ENCODE measurements at places on chromosomes 5 and 9. TPM values are rescaled to one million over a fixed set of nuclear protein-coding genes. Genes with fewer than 3 reads are reported as not detected.

The SLCO6A1 gene
- not detected for total RNA-seq

The SLC36A1 gene
- 11.7 TPM for total RNA-seq

The GDA gene
- not detected for total RNA-seq

The GAS1 gene
- 159 TPM for total RNA-seq

The TNFSF15 gene
- 0.06 TPM for total RNA-seq

The PCDHA8 gene
- total RNA-seq, result not detected

The TMEM38B gene
- total RNA-seq, result 19.3 TPM

DNA sequence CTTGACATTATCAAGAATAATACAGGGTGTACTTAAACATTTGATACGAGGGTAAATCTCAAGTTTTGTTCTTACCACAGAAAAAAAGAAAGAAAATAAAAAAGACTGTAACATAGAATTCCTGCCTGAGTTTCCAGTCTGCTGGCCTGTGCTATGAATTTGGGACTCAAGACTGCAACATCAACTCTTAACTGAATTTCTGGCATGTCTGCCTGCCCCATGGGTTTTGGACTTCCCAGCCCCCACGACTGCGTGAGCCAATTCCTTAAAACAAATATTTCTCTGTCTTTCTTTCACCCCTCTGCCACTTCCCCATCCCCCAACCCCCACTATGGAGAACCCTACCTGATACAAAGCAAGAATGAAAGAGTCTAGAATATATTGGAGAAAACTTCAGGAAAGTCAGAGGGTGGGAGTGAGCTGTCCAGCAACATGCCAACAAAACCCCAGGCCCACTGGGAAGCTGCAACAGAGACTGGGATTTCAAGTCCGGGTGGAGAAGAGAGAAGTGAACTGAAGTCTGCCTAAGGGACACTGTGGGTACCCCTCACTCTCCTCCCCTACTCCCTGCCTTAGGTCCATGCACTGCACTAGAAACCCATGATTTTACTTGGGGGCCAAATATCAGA lies 43.0 kb downstream of the MARCHF3 start:
- no peak for DNase-seq

- DNase-seq, result no peak
Measured at GRCh38 chr9:123914517-123915196, 15.3 kb downstream of the DENND1A start.

DNA sequence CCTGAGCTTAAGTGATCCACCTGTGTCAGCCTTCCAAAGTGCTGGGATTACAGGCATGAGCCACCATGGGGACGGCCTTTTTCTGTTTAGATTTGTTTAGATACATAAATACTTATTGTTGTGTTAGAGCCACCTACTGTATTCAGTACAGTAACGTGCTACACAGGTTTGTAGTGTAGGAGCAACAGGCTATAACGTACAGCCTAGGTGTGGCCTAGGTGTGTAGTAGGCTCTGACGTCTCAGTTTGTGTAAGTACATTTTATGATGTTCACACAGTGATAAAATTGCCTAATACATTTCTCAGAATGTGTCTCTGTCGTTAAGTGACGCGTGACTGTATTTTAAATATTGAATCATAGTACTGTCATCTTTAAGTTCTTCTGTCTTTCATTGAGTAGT lies 84.1 kb downstream of the MELK start:
- DNase-seq, result no peak

DNA sequence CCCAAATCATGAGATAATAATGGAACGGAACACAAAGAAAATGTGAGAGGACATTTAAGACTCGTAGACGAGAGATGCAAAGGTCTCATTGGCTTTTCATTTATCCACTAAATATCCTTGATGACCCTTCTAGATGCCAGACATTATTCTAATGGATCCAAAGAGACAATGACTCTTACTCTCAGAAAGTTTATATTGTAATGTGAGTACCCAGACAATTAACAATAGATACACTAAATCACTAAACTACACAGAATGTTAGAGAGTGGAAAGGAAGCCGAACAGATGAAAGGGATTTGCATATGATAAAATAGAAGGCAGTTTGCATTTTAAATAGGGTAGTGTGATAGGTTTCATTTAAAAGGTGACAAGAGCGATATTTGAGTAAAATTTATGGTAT lies 973.3 kb downstream of the TAF11L14 start:
- DNase-seq, result no peak

DNA sequence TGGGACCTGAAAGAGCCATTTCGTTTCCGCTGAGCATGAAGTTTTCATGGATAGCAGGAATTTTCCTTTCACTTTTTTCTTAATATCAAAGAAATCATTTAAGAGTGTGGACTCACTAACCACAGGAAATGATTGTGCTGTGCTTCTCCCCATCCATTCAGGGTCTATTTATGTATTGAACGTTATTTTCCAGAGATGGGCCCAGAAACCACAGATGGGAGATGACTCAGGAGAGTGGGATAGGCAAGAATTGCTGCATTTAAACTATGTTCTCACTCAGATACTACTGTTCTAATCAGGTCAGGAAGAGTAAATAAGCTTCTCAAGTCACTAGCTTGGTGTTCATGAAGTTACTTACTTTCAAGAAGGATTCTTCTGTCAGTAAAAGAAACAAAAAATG lies 763.8 kb downstream of the DTWD2 start:
- peak; percentile 43 for DNase-seq

- DNase-seq, result no peak
Measured at GRCh38 chr5:11334404-11334803, 569.8 kb downstream of the CTNND2 start.

GRCh38 chr9:37374892-37375291 lies 47.6 kb upstream of the GRHPR start:
- DNase-seq, result no peak

DNA sequence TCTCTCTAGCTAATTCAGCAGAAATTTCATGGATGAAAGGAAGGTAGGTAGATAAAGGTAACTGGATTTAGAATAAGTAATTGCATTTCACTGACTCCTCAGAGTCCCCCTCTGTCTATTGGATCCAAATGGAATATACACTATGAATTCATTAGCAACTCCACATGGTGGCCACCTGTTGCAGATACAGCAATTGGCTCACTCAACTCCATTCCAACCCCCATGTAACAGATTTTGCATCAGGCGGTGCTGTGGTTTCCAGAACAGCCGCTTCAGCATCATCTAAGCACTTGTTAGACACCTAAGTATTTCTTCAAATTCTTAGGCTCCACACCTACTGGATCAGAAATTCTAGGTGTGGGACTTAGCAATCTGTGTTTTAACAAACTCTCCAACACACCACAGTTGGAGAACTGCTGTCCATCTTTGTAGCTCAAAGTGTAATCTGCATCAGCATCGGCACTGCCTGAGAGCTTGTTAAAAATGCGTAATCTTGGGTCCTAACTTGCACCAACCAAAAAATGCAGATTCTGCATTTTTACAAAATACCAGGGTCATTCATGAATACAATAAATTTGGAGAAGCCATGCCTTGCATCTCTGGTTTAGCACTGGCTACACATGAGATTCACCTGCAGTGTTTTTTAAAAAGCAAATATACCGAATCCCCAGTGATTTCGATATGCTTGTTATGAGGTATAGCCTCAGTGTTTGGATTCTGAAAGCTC lies 413.8 kb upstream of the CD180 start:
- no peak for DNase-seq

- DNase-seq, result no peak
Measured at GRCh38 chr5:180535573-180535972, 41.4 kb downstream of the CNOT6 start.

DNA sequence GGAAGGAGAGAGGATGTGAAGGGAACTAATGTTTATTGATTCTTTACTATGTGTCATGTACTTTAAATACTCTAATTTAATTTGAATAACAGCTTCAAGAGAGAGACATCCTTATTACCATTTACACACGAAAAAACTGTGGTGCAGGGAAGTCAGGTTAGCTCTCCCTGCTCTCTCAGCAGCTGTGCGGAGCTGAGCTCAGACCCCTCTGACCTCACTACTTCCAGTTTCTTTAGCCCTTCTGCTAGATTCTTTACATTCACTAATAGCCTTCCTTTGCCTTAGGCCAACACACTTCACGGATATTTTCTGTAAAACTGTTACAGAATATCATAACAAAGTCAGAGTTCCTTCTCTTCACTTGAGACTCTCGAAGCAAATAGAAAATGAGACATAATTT lies 131.3 kb upstream of the ARRDC3 start:
- no peak for DNase-seq

DNA sequence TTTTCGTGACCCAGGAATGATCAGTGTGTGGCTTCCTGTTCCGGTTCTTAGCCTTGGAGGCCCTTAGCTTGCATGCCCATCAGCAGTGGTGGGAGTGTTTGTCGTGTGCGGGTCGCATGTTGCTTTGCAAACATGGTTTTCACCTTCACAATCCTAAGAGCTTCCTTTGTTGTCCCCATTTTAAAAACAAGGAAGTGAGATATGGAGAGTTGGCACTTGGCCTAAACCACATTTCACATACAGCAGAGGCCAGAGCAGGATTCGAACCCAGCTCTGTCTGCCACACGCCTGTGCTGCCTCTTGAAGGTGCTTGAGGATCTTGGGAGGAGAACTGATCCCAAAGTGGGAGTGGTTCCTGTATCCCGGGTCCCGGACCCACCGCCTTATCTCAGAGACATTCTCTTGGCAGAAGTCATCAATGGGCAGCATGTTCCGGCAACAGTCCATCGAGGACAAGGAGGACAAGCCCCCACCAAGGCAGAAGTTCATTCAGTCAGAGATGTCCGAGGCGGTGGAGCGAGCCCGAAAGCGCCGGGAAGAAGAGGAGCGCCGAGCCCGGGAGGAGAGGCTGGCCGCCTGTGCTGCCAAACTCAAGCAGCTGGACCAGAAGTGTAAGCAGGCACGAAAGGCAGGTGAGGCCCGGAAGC lies 38.2 kb upstream of the POMT1 start:
- DNase-seq, result no peak

DNA sequence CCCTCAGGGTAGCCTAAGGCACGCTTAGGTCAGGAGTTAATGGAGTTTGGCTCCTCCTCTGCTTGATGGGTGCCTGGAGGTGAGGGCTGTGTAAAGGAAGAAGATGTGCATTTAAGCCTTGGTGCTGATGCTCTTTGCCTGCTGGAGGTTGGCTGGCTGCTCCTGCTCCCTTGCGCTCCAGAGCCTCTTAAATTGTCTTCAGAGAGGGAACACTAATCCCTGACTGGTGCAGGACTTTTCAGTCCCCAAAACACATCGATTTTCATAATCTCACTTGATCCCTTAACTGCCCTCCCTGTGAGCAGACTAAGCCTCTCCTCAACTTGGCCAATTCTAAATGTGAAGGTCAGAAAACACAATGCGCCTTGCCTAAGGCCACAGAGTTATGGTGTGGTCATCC lies 16.2 kb upstream of the TCOF1 start:
- DNase-seq, result no peak

GRCh38 chr9:29740518-29740917 lies 2167.2 kb upstream of the C9orf72 start:
- no peak for DNase-seq

Measured in LHCN-M2 (cell line).